ENCODE measurements at places on chromosomes 11 and 22.

- DNase-seq: no peak
Observed at GRCh38 chr22:17199003-17199731, 20.1 kb downstream of the ADA2 start.

DNA sequence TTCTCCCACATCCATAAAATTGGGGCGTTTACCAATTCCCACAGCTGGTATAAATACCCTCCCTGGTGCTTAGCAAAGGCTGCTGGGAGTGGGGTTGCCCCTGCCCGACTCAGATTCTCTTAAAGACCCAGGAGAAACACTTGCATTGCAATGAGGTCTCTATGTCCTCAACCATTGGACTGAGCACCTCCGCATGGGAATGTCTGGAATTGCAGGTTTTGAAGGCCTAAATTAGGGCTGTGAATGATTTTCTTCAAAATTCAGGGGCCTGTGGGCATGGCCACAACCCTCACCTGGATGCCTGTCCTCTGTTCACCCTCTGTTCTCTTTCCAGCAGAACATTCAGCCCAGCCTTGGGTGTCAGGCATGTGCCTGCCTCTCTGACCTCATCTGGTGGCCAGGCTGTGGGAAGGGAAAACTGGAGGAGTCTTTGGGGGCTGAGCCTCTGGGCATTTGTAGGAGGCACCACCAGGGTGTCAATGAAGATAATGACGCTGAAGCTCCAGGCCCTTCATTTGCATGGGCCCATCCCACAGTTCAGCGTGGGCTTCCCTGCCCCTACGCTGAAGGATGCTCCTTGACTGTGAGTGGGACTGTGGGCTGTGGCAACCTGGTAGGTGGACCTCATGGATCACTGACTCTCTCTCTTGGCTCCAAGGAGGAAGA, 52.7 kb upstream of the MYEOV start:
- no peak for DNase-seq

- DNase-seq: no peak
Observed at GRCh38 chr22:46104881-46105493, 45.3 kb upstream of the PPARA start.

- no peak for DNase-seq
Observed at GRCh38 chr11:125074511-125075241, 11.6 kb downstream of the SLC37A2 start.

DNA sequence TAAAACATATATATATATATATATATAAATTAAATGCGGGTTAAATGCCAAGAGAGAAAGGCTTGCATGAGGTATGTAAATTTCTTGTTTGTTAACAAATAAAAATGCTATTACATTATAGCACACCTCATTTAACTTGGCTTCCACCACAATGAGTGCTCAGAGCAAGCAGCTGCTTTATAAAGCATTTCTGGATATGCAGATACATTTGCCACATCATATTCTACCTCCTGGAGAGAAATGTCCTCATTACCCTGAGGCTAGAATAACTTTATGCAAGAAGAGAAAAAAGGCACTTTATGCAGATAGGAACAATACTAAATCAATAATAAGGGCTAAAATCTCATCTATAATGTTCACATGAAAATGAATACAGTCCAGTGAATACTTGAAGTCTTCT, 181.7 kb upstream of the CCDC90B start:
- no peak for DNase-seq

DNA sequence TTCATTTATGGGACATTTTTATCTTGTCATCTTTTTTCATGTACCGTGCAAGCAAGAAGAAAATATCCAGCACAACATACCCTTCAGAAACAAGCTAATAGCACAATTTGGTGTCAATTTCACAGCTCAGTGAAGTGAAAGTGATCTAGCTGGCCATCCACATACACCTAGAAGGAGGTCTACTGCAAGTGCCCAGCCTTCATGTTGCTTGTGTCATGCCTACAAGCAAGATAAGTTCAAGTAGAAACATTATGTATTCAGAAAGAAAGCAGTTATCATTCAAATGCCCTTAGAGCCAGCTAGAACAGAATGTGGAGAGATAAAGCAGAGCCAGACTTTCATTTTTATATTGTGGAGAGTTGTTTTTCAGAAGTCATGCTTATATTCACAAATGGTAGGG, 325.7 kb upstream of the PITPNB start:
- no peak for DNase-seq

GRCh38 chr22:46003271-46004091, 26.5 kb upstream of the WNT7B start:
- DNase-seq: no peak

GRCh38 chr11:70203751-70204465, 812 bp downstream of the FADD start:
- peak; percentile 80 for DNase-seq

DNA sequence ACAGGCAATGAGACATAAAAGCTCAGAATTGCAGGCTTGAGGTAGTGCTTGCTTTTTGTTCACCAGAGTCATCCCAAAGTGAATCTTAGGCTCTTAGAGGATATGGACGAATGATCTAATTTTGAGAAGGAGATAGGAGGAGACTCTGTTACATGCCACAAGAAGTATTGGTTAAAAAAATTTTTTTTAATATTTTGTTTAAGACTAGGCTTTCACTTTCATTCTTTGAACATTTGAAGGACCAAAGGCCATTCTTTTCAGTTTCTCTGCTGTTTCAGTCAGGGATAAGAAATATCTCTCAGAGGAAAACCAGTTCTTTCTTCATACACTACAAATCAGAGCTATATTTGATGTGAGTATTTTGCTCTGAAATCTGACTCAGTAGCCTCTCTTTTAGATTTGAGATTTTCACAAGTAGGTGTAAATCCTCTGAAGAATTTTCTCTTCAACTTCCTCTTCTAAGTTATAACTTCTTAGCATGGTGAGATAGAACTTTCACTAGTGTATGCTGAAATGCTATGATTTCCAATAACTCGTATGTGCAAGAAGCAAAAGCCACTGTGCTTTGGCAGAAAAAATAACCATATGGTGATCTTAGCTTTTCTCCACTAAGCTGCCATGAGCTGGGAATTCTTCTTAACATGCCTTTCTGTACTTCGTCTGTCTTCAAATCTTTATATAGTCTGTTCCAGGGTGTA, 24.1 kb upstream of the FAM181B start:
- no peak for DNase-seq

DNA sequence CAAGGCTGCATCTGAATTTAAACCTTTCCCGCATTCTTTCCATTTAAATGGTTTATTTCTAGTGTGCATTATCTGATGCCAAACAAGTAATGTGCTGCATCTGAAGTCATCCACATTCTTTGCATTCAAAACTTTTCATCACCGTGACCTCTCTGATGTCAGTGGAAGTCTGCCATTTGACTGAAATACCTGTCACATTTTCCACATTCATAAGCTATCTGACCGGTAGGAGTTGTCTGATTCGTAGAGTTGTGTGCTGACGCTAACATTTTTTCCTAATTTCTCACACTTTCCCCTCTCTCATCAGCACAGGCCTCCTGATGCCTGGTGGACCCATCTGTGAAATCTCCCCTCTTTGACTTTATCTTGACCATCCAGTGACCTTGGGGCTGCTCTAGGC, 79.9 kb upstream of the BARX2 start:
- DNase-seq: no peak

GRCh38 chr11:1772270-1773130, 8.8 kb upstream of the CTSD start:
- no peak for DNase-seq

- DNase-seq: no peak
Observed at GRCh38 chr11:128888034-128888985, 2.8 kb upstream of the KCNJ5 start.

DNA sequence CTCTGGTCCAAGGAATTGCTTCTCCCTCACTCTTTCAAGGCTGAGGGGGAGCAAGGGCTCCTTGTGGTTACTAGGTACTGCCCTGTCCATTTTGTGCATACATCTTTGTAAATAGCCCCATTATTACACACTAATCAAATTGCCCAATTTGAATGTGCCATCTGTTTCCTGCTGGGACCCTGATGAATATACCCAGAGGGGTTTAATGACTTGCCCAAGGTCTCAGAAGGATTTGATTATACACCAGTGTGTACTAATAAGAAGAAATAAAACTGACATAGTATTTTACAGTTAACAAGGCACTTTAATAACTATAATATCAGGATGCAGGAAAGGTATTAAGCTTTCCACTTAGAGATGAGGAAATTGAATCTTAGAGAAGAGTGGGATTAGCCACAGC, 64.6 kb upstream of the PTPRJ start:
- DNase-seq: no peak
